ENCODE measurements at places on chromosomes 13 and 19.

DNA sequence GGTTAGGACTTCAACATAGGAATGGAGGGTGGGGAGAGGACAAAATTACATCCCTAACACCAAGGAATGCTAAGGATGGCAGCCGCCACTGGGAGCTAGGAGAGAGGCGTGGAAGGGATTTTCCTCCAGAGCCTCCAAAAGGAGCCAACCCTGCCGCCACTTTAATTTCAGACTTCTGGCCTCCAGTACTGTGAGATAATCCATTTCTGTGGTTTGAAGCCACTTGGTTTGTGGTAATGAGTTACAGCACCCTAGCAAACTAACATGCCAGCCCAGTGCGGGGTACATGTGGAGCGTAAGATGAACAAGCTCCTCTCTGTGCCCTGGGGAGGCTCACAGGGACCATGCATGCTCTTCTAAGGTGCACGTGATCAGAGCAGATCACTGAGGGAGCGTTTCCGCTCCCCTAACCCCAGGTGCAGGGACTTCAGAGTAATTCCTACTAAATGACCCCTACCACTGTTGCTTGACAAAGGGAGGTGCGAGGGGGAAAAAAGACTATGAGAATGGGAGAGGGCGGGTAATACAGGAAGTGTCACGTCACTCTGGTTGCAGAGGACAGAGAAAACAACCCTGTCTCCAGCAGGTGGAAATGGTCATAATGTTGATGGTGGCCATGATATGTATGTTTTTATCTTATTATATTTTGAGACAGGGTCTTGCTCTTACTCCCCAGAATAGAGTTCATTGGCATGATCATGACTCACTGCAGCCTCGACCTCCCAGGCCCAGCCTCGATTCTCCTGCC is 12.0 kb downstream of the FPR1 start:
- no peaks in the 10 kb centered on the region for H3K36me3 ChIP-seq
- H3K27me3 ChIP-seq = no peaks in the 10 kb centered on the region
- no peak overlapping the region for H3K4me3 ChIP-seq

- H3K4me3 ChIP-seq = peak overlapping the region; percentile 99
- peak overlapping the region; percentile 84 for H3K27ac ChIP-seq
- no peaks in the 10 kb centered on the region for H3K27me3 ChIP-seq
- H3K4me1 ChIP-seq = peaks cover 79% of the 10 kb centered on the region
- peaks cover 77% of the 10 kb centered on the region for H3K36me3 ChIP-seq
These were observed 20.2 kb upstream of the CEACAM21 start for GRCh38 chr19:41555748-41556147.

GRCh38 chr13:112132619-112133018 is 65.7 kb downstream of the SOX1 start:
- no peaks in the 10 kb centered on the region for H3K27me3 ChIP-seq
- no peaks in the 10 kb centered on the region for H3K36me3 ChIP-seq
- no peaks in the 10 kb centered on the region for H3K4me1 ChIP-seq

DNA sequence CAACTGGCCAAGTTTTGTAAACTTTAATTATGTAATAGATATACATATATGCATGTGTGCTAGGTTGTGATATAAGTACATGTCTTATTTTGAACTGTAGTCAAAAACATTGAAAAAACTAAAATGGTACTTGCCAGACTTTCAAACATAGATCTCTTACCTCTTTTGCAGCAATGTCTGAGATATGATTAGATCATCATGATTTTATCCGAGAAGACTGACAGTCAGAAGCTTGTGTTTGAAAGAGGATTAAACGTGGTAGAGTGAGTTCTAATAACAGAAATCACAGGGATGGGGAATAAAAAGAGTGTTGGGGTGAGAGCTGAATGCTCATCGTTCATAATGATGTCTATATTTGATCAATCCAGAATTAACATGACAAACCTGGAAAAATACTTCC is 18.2 kb upstream of the ACP7 start:
- peaks cover 3% of the 10 kb centered on the region for H3K27me3 ChIP-seq
- H3K27ac ChIP-seq = no peak overlapping the region
- peaks cover 6% of the 10 kb centered on the region for H3K4me1 ChIP-seq
- H3K4me3 ChIP-seq = no peak overlapping the region

DNA sequence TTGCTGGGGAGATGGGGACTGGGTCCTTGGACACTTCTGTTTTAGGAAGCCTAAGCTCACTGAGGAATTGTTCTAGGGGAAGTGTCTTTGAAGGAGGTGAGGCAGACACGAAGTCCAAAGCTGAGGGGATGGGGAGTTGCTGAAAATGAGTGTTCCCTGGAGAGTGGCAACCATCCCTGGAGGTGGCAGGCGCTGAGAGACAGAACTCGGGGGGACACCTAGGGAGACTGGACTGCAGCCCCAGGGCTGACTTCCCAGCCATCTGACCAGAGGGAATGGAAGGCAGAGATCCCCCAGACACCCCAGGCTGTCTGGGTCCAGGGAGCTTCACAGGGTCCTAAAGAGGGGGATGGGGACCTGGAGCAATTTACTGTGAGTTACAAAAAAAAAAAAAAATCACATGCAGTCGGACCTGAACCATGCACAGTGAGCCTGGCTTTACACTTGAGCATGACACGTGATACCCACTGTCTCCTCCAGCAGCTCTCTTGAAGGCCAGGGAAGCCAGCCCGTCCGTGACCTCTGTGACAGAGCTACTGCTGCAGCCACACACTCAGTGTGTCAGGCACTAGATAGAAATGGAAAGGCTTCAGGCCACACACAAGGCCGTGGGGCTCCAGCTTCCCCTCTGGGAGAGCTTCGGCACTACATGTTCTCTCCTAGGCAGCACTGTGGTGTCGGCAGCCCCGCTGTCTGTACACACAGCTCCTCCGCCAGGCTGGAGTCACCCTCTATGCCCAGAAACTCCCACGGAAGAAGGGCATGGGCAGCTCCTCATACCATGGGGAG is 77.1 kb upstream of the KCTD15 start:
- H3K27ac ChIP-seq = no peak overlapping the region
- H3K36me3 ChIP-seq = no peaks in the 10 kb centered on the region
- H3K4me1 ChIP-seq = no peaks in the 10 kb centered on the region
- no peaks in the 10 kb centered on the region for H3K27me3 ChIP-seq

- no peaks in the 10 kb centered on the region for H3K36me3 ChIP-seq
- no peak for DNase-seq
- no peak overlapping the region for H3K4me3 ChIP-seq
- no peaks in the 10 kb centered on the region for H3K4me1 ChIP-seq
These were observed 409.3 kb downstream of the DIAPH3 start for GRCh38 chr13:59754411-59754810.
